ENCODE measurements at places on chromosomes 4 and X.

- DNase-seq, result no peak
Observed at GRCh38 chr4:169312690-169313422, 42.1 kb upstream of the SH3RF1 start.

GRCh38 chr4:121668368-121669162 lies 28.2 kb downstream of the ANXA5 start:
- no peak for DNase-seq

DNA sequence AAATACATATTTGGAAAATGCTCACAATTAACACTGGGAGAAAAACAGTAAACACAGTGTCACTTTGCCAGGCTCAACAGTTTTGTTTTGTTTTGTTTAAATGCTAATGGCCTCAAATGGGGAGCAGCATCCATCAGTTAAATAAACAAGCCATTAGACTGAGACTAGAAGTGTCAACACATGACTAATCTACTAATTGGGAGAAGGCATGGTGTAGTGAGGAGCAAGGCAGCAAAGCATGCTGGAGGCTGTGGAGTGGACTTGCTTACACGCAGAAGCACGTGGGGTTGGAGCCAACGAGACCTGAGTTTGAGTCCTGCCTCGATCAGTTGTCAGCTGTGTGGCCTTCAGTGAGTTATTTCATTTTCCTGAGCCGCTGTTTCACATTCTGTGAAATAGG lies 29.0 kb downstream of the UTP14A start:
- no peak for DNase-seq

DNA sequence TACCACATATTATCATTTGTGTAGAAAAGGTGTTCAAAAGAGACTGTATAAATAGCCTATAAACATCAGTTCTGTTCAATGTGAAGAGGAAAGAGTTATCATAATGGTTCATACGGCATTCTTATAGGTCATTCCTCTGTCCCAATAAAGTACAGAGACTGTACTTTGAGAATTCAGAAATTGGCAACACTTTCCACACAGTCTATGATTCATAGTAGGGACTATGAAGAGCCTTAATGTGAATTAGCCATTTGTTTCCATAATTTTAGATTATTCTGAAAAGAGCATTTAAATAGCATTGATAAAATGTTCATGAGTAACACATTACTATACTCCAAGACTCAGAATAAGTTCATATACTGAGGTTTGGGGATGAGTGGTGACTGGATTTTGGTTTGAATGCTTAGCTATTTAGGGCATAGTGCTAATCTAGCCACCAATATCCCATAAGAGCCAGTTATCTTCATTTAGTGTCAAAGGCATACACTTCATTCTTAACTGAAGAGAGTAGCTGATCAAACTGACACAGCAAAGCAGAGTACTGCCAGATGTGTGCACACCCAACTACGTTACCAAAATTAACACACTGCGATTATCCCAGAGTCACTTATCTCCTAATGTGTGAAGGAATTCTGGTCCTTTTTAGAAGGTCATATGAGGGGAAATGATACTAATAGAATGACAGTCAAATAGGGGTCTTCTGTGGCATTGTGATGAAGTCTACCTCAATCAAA lies 10.2 kb downstream of the ANK2 start:
- DNase-seq, result no peak

- no peak for DNase-seq
Observed at GRCh38 chr4:1400831-1401408, 5.3 kb downstream of the NKX1-1 start.

- no peak for DNase-seq
Observed at GRCh38 chrX:129262912-129263311, 260.4 kb downstream of the SMARCA1 start.

- no peak for DNase-seq
Observed at GRCh38 chrX:77061022-77061421, 386.2 kb upstream of the FGF16 start.

DNA sequence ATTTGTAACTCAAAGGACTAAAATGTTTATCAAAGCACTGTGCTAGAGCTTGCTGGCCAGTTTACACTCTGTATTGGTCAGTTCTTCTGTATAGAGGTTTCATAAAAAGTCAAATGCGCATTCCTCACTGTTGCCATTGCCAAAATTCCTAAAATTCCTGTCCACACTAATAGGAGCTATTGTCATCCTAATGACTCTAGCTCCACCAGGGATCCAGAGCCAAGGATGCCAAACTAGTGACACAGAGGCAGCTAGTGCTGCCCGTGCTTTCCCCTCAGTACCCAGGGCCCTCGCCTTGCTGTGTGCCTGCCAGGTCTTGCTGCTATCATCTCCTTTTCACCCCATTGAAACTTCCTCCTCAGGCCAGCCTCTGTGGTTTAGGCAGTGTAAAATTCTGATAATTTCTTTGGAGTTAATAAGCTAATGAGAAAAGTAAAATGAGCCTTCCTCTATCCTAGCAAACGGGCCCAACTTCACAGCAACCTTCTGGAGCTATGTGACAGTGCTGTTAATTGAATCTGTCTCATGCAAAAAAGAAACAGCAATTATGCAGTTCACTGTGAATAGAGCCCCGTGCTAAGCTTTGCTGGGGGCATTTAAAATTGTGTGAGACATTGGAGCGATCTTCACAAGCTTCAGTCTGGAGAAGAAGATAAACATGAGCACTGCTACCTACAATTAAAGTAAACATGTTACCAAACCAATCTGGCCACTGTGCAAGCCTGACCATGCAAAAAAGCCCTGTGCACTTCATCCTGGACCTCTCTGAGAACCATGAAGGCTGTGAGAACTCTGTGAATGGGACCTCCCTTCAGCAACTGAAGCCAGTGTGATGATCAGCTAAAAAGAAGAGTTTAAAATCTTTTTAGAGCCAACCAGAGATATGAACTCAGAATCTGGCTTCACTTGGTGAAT lies 43.1 kb upstream of the FGF2 start:
- no peak for DNase-seq
